Breast epithelium (tissue), 4 donors: ENCODE measurements at places on chromosomes 6 and 20.
A peak's percentile ranks its signal among the peaks of the same experiment; 100 is the strongest.

DNA sequence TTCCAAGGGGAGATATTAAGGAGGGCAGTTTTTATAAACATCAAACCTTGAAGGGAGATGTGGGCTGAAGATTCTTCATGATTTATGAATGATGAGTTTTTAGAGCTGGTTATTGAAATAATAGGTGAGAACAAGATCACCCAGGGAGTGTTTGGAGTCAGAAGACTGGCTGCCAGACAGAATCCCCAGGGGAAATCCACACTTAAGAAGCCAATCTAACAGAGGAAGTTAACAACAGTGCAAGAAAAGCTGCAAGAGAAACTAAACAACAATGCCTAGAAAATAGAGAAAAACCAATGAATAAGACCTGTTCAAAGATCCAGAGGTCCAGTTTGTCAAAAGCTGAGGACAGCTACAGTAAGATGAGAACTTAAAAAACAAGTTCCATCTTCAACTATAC, 167.9 kb upstream of the MAN1A1 start:
- no peak overlapping the region for H3K4me3 ChIP-seq
- H3K36me3 ChIP-seq: no peaks in the 10 kb centered on the region
- H3K4me1 ChIP-seq: no peaks in the 10 kb centered on the region
- no peaks in the 10 kb centered on the region for H3K27me3 ChIP-seq
- H3K27ac ChIP-seq: no peak overlapping the region

- H3K27ac ChIP-seq: no peak overlapping the region
- H3K4me1 ChIP-seq: peaks cover 4% of the 10 kb centered on the region
- H3K27me3 ChIP-seq: no peaks in the 10 kb centered on the region
- no peak overlapping the region for H3K4me3 ChIP-seq
Observed at GRCh38 chr6:107264357-107264840, 149.1 kb upstream of the BEND3 start.

DNA sequence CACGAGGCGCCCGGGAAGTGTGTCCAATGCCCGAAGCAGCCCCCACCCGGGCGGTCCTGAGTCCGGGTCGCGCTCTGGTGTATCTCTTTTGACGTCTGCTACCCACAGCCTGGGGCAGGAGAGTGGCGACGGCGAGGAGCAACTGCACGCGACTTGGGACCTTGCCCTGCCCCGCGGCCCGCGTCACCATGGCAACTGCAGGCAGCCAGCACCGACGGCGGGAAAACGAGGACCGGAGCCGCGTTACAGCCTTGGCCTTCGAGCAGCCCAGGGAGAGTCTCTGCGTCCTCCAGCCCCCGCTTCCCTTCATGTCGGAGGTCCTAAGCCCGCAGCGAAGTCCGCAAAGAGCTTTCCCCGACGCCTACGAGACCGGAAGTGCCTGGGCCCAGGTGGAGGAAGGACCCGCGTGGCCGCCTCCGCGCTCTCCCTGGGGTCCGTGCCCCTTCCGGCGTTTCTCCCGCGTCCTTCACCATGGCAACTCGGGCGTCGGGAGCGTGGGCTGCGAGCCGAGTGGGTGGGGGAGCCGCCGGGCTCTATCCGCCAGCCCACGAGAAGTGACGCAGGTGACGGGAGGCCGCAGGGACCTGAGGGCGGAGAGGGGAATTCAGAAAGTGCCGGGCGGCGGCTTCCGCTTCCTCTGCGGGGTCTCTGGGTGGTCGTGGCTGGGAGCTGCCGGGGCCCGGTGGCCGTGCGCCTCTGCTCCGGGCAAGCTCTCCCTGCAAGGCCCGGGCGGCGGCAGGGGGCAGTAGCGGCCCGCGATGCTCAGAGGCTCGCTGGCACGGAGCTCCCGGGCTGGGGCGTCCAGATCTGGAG, 88.6 kb upstream of the TGM3 start:
- no peaks in the 10 kb centered on the region for H3K4me1 ChIP-seq
- DNase-seq: peak; percentile 64
- H3K36me3 ChIP-seq: no peaks in the 10 kb centered on the region
- no peaks in the 10 kb centered on the region for H3K27me3 ChIP-seq

GRCh38 chr20:37323985-37324384, 22.0 kb upstream of the SRC start:
- H3K27ac ChIP-seq: no peak overlapping the region
- no peak overlapping the region for H3K4me3 ChIP-seq

DNA sequence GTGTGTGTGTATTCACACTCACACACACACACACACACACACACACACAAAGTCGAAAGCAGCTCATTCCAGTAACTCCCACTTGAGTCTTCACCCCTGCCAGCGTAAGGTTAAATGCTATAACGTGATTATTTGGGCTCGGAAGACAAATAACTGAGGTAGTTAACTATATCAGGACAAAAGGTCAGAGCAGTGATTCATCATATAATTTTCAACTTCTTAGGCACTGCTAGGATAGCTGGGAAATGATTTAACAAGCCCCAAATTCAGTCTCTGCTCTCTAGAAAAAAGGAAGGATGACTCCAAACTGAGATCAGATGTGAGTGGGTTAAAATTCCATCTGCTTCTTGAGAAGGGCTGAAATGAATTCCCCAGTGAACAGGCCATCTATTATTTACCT, 30.7 kb downstream of the HDGFL1 start:
- DNase-seq: no peak
- H3K4me3 ChIP-seq: no peak overlapping the region
- no peaks in the 10 kb centered on the region for H3K27me3 ChIP-seq

GRCh38 chr6:151721146-151721545, 86.3 kb upstream of the ESR1 start:
- no peak overlapping the region for H3K27ac ChIP-seq
- no peaks in the 10 kb centered on the region for H3K27me3 ChIP-seq
- H3K36me3 ChIP-seq: no peaks in the 10 kb centered on the region
- no peak for DNase-seq

- no peak overlapping the region for H3K4me3 ChIP-seq
- no peak overlapping the region for H3K27ac ChIP-seq
- no peaks in the 10 kb centered on the region for H3K4me1 ChIP-seq
- H3K36me3 ChIP-seq: no peaks in the 10 kb centered on the region
- no peak for DNase-seq
Observed at GRCh38 chr6:155253337-155253736, 10.5 kb upstream of the CLDN20 start.

GRCh38 chr6:21189759-21190158, 403.8 kb upstream of the SOX4 start:
- no peak overlapping the region for H3K27ac ChIP-seq
- no peak for DNase-seq
- no peaks in the 10 kb centered on the region for H3K4me1 ChIP-seq

GRCh38 chr20:19045371-19045770, 167.1 kb upstream of the SLC24A3 start:
- H3K4me1 ChIP-seq: peaks cover 3% of the 10 kb centered on the region
- no peak for DNase-seq
- H3K27me3 ChIP-seq: no peaks in the 10 kb centered on the region

DNA sequence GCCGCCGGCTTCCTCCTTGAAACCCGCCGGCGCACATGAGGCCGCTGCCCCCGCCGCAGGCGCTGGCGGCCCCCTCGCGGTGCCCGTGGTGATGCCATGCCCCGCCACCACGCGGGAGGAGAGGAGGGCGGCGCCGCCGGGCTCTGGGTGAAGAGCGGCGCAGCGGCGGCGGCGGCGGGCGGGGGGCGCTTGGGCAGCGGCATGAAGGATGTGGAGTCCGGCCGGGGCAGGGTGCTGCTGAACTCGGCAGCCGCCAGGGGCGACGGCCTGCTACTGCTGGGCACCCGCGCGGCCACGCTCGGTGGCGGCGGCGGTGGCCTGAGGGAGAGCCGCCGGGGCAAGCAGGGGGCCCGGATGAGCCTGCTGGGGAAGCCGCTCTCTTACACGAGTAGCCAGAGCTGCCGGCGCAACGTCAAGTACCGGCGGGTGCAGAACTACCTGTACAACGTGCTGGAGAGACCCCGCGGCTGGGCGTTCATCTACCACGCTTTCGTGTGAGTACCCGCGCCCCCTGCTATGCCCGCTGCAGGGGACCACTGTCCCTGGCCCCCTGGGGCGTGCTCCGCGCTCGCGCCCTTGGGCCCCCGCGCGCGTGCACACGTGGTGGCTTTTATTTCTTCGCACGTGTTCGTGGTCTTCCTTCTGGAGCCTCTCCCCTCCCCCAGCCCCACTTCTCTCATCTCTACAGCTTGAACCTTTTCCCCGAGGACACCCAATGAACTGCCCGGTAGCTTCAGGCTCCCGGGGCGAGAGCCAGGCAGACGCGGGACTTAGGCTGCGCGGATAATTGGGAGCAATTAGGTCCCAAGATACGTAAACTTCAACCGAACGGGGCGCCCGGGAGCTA, 453 bp downstream of the KCNQ5 start:
- peak overlapping the region; percentile 37 for H3K4me3 ChIP-seq
- peaks cover 8% of the 10 kb centered on the region for H3K4me1 ChIP-seq
- no peak overlapping the region for H3K27ac ChIP-seq
- no peaks in the 10 kb centered on the region for H3K27me3 ChIP-seq
- no peaks in the 10 kb centered on the region for H3K36me3 ChIP-seq

GRCh38 chr6:120278689-120279396, 929.3 kb upstream of the MAN1A1 start:
- H3K36me3 ChIP-seq: no peaks in the 10 kb centered on the region
- no peak overlapping the region for H3K27ac ChIP-seq
- H3K27me3 ChIP-seq: no peaks in the 10 kb centered on the region
- no peak for DNase-seq

DNA sequence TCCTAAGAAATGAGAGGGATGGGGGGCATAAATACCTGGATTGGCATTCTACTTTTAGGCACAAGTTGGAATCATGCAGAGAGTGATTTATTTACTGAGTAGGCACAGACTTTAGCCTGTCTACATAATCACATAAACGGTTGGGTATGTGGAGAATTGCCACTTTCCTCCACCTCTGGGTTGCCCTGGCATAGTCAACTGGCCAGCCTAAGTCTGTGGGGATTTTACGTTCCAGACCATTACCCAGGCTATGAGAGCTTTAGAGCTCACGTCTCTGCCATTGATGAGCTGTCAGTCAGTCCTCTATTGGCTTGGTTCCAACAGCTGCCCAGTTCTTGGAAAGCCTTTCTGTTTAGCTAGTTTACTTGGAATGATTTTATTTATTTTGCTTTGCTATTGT, 5.0 kb upstream of the BHLHE23 start:
- no peaks in the 10 kb centered on the region for H3K36me3 ChIP-seq
- no peak overlapping the region for H3K4me3 ChIP-seq
- H3K4me1 ChIP-seq: peaks cover 13% of the 10 kb centered on the region
- no peak for DNase-seq
